ENCODE measurements at places on chromosomes 13 and 19. TPM values are rescaled to one million over a fixed set of nuclear protein-coding genes. Genes with fewer than 3 reads are reported as not detected.

The ZNF600 gene
- total RNA-seq = 35.2 TPM

The PSG4 gene
- total RNA-seq = not detected

The ADAMTSL5 gene
- total RNA-seq = 1.8 TPM

The PRKCSH gene
- total RNA-seq = 321 TPM

The SIRT2 gene
- total RNA-seq = 87.3 TPM

The ENOX1 gene
- 0.14 TPM for total RNA-seq

The RNF17 gene
- not detected for total RNA-seq

The C19orf67 gene
- total RNA-seq = not detected

The GNA15 gene
- 33.3 TPM for total RNA-seq

The FBL gene
- 505 TPM for total RNA-seq

The KIR2DL4 gene
- 4.2 TPM for total RNA-seq

The TUBA3C gene
- total RNA-seq = not detected

The POLR2I gene
- 40.7 TPM for total RNA-seq

DNA sequence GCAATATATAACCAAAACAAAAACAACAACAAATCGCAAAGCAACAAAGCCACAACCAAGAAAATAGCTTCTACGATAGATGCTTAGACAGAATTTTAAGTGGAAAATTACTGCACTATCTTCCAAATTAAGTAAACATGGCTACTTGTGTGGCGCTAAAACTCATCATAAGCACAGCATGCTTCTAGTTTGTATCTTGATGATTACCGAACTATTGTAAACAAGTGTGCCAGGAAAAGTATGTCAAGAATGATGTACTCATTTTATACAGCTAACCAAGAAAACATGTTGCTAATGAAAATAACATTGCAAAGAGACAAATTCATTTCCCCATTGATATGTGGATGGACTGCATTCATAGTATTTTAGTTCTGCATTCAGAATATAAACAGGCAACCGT is 271.9 kb upstream of the GPC6 start:
- H3K27me3 ChIP-seq = no peaks in the 10 kb centered on the region
- H3K4me1 ChIP-seq = no peaks in the 10 kb centered on the region
- no peak for DNase-seq
- H3K27ac ChIP-seq = no peak overlapping the region
- H3K36me3 ChIP-seq = peaks cover 6% of the 10 kb centered on the region
- no peak overlapping the region for H3K4me3 ChIP-seq

DNA sequence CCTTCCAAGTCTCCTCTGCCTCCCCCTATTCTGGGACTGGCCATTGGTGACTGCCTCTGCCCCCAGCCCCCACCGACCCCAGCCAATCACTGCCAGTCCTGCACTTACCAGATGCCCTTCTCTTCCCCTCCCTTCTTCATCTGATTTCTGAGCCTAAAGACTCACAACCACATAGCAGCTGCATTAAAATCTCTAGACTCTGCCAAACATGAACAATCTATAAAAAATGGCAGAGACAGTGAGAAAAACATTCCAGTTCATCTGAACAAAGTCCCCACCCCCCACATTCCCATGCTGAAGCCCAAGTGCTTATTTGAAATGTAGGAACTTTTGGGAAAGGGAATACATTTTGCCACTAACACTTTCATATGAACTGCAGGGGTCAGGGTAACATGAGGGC is 60.8 kb downstream of the KCTD12 start:
- no peak overlapping the region for H3K27ac ChIP-seq
- no peak for DNase-seq
- peaks cover 13% of the 10 kb centered on the region for H3K27me3 ChIP-seq
- H3K36me3 ChIP-seq = no peaks in the 10 kb centered on the region

GRCh38 chr13:71751073-71751472 is 115.9 kb downstream of the DACH1 start:
- H3K4me3 ChIP-seq = no peak overlapping the region
- no peaks in the 10 kb centered on the region for H3K36me3 ChIP-seq
- H3K27me3 ChIP-seq = no peaks in the 10 kb centered on the region
- DNase-seq = no peak
- no peaks in the 10 kb centered on the region for H3K4me1 ChIP-seq
- no peak overlapping the region for H3K27ac ChIP-seq

DNA sequence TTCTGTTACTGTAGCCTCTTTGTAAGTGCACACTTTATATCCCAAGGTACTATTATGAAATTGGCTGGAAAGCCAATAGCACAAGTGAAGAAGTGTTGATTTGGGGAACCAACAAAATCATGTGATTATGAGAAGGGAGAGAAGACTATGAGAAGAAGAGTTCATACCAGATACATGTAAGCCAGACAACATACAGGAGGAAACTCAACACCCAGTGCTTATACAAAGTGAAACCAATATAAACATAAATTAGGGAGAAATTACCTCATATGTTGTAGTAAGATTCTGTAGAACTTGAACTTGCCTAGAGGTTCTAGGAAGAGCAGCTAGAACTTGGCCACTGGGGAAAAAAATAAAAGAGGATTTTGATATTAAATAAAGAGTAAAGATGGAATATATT is 17.4 kb downstream of the CPB2 start:
- no peaks in the 10 kb centered on the region for H3K36me3 ChIP-seq
- H3K4me3 ChIP-seq = no peak overlapping the region
- no peak for DNase-seq
- peaks cover 16% of the 10 kb centered on the region for H3K27me3 ChIP-seq
- H3K27ac ChIP-seq = no peak overlapping the region
- no peaks in the 10 kb centered on the region for H3K4me1 ChIP-seq

- H3K27me3 ChIP-seq = no peaks in the 10 kb centered on the region
- H3K36me3 ChIP-seq = no peaks in the 10 kb centered on the region
- H3K27ac ChIP-seq = no peak overlapping the region
These were observed 130.3 kb upstream of the SERP2 start for GRCh38 chr13:44243198-44243857.

DNA sequence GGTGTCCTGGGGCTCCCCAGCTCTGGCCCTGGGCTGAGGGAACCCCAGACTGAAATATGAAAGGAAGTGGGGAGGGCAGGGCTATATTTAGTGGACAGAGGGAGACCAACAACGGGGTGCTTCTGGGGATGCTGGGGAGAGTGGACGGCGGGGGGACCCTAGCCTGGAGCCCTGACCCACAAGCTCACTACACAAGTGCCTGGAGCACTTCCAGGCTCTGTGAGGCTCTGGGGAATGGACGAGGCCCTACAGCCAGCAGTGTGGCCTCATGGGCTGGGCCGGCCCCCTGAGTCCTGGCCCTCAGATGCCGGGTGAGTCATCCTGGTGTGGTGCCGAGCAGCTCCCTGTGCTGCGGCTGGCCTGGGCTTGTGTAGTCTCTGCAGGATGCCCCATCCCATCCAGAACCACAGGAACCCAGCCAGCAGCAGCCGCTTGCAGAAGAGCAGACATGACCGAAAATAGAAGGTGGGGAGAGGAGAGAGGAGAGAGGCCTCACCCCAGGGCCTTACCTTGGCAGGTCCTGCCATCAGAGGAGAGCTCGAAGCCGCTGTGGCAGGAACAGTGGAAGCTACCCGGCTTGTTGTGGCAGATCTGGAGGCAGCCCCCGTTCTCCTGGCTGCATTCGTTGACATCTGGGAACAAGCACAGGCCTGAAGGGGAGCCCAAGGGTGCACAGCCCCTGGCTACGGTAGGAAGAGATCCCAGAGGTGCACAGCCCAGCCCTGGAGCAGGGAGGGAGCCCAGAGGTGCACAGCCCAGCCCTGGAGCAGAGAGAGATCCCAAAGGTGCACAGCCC is 26.1 kb downstream of the GAS6 start:
- H3K27me3 ChIP-seq = no peaks in the 10 kb centered on the region
- no peak for DNase-seq
- H3K4me3 ChIP-seq = no peak overlapping the region
- H3K36me3 ChIP-seq = no peaks in the 10 kb centered on the region
- peaks cover 13% of the 10 kb centered on the region for H3K4me1 ChIP-seq

DNA sequence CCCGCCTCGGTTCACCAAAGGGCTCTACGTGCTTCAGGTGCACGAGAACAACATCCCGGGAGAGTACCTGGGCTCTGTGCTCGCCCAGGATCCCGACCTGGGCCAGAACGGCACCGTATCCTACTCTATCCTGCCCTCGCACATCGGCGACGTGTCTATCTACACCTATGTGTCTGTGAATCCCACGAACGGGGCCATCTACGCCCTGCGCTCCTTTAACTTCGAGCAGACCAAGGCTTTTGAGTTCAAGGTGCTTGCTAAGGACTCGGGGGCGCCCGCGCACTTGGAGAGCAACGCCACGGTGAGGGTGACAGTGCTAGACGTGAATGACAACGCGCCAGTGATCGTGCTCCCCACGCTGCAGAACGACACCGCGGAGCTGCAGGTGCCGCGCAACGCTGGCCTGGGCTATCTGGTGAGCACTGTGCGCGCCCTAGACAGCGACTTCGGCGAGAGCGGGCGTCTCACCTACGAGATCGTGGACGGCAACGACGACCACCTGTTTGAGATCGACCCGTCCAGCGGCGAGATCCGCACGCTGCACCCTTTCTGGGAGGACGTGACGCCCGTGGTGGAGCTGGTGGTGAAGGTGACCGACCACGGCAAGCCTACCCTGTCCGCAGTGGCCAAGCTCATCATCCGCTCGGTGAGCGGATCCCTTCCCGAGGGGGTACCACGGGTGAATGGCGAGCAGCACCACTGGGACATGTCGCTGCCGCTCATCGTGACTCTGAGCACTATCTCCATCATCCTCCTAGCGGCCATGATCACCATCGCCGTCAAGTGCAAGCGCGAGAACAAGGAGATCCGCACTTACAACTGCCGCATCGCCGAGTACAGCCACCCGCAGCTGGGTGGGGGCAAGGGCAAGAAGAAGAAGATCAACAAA is 2.6 kb downstream of the PCDH17 start:
- no peak for DNase-seq
- no peak overlapping the region for H3K27ac ChIP-seq
- H3K36me3 ChIP-seq = no peaks in the 10 kb centered on the region
- H3K27me3 ChIP-seq = peaks cover 25% of the 10 kb centered on the region
- H3K4me3 ChIP-seq = no peak overlapping the region

DNA sequence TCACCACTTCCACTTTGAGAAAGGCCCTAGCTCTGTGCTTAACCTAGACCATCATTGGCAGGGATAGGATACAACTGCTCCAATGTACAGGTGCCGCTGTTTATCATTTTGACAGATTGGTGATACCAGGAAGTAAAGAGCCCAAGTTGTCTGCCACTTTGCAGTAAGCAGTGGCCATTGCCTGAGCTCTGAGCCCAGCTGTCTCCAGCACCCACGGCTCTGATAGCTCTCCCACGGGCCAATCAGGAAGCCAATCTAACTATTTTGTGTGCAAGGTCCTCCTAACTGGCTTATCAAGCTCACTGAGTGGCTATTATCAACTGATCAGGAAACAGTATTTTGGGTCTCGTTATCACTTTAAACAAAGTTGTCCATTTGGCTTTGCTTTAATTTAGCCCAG is 181.1 kb downstream of the DCT start:
- H3K27ac ChIP-seq = no peak overlapping the region
- H3K4me1 ChIP-seq = no peaks in the 10 kb centered on the region
- no peaks in the 10 kb centered on the region for H3K36me3 ChIP-seq
- no peak for DNase-seq
- peaks cover 3% of the 10 kb centered on the region for H3K27me3 ChIP-seq

GRCh38 chr19:55584871-55585270 is 4.2 kb upstream of the ZNF579 start:
- peak overlapping the region; percentile 35 for H3K27ac ChIP-seq
- no peaks in the 10 kb centered on the region for H3K36me3 ChIP-seq
- H3K4me3 ChIP-seq = peak overlapping the region; percentile 37
- peaks cover 19% of the 10 kb centered on the region for H3K4me1 ChIP-seq
- DNase-seq = no peak

GRCh38 chr13:108959234-108959633 is 329.8 kb downstream of the MYO16 start:
- H3K4me3 ChIP-seq = no peak overlapping the region
- no peak for DNase-seq
- peaks cover 2% of the 10 kb centered on the region for H3K27me3 ChIP-seq
- H3K4me1 ChIP-seq = no peaks in the 10 kb centered on the region
- no peaks in the 10 kb centered on the region for H3K36me3 ChIP-seq

GRCh38 chr13:45410466-45410865 is 7.7 kb downstream of the SLC25A30 start:
- DNase-seq = no peak
- no peaks in the 10 kb centered on the region for H3K27me3 ChIP-seq
- H3K27ac ChIP-seq = no peak overlapping the region

DNA sequence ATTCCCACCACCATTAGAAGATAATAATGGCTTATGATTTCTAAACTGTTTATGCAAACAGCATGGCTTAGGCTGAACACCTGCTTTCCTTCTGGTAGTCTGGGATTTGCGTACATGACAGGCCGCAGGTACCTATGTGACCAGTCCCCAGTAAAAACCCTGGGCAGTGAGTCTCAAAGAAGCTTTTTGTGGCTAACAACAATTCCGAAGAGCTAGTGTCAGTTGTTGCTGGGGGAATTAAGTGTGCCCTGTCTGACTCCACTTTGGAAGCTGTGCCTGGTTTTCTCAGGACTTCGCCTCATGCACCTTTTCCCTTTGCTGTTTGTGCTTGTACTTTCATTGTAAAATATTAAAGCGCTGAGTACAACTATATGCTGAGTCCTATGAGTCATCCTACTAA is 250.2 kb upstream of the MIR17HG start:
- H3K4me1 ChIP-seq = no peaks in the 10 kb centered on the region
- H3K27ac ChIP-seq = no peak overlapping the region
- H3K36me3 ChIP-seq = no peaks in the 10 kb centered on the region
- no peak overlapping the region for H3K4me3 ChIP-seq

GRCh38 chr19:7832009-7832408 is 2.0 kb downstream of the EVI5L start:
- H3K36me3 ChIP-seq = no peaks in the 10 kb centered on the region
- peaks cover 4% of the 10 kb centered on the region for H3K27me3 ChIP-seq
- no peak for DNase-seq
- H3K27ac ChIP-seq = no peak overlapping the region
- peaks cover 15% of the 10 kb centered on the region for H3K4me1 ChIP-seq

- H3K36me3 ChIP-seq = no peaks in the 10 kb centered on the region
- H3K4me3 ChIP-seq = peak overlapping the region; percentile 52
- peaks cover 25% of the 10 kb centered on the region for H3K27me3 ChIP-seq
- no peak for DNase-seq
These were observed 534 bp upstream of the HPN start for GRCh38 chr19:35040826-35041547.

DNA sequence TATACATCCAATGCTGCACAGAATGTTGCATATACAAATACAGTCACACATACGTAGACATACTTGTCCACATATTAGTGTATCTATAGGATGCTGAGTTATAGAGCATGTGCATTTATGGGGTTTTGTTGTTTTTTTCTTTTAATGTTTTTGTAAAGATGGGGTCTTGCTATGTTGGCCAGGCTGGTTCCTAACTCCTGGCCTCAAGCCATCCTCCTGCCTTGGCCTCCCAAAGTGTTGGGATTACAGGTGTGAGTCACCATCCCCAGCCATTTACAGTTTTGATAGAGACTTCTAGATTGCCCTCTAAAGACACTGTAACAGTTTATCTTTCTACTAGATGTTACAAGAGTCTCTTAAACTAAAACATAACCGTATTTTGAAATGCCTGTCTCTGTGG is 14.3 kb downstream of the HNRNPUL1 start:
- DNase-seq = no peak
- H3K27ac ChIP-seq = no peak overlapping the region
- H3K4me1 ChIP-seq = peaks cover 10% of the 10 kb centered on the region
- H3K4me3 ChIP-seq = no peak overlapping the region
